Naive B cell (primary cell): ENCODE measurements at places on chromosomes 11 and 22.

- H3K27me3 ChIP-seq, result peaks cover 19% of the 10 kb centered on the region
- peaks cover 7% of the 10 kb centered on the region for H3K4me1 ChIP-seq
- no peaks in the 10 kb centered on the region for H3K36me3 ChIP-seq
- no peak for DNase-seq
- H3K4me3 ChIP-seq, result no peak overlapping the region
Measured at GRCh38 chr11:61698173-61698948, 18.2 kb downstream of the DAGLA start.

DNA sequence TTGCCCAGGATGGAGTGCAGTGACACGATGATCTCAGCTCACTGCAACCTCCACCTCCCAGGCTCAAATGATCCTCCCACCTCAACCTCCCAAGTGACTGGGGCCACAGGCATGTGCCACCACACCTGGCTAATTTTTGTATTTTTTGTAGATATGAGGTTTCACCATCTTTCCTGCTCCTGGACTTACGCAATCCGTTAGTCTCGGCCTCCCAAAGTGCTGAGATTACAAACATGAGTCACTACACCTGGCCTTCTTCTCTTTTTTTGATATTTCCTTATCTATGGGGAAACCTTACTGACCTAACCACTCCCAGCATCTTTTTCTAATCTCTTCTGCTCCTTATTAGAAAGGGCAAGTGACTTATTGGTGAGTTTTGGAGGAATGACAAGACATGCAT is 121.7 kb upstream of the CHORDC1 start:
- no peak overlapping the region for H3K4me3 ChIP-seq
- H3K27ac ChIP-seq, result no peak overlapping the region
- H3K4me1 ChIP-seq, result no peaks in the 10 kb centered on the region

DNA sequence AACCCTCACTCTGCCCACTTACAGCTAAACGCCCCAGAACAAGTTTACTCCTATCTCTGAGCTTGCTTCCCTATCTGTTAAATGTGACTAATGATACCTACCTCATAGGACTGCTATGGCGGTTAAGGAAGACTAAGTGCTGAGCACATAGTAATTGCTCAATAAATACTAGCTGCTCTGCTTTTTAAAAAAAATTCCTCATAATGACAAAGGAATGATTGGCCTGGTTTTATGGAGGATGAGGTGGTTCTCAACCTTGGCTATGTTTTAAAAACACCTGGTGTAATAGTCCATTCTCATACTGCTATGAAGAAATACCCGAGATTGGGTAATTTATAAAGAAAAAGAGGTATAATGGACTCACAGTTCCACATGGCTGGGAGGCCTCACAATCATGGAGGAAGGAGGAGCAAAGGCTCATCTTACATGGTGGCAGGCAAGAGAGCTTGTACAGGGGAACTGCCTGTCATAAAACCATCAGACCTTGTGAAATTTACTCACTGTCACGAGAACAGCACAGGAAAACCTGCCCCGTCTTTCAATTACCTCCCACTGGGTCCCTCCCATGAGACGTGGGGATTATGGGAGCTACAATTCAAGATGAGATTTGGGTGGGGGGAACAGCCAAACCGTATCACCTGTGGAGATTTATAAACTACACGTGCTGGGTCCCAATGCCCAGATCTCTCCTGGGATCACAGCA is 127.2 kb upstream of the SYT13 start:
- no peak overlapping the region for H3K27ac ChIP-seq
- H3K4me1 ChIP-seq, result no peaks in the 10 kb centered on the region
- no peak for DNase-seq
- no peaks in the 10 kb centered on the region for H3K36me3 ChIP-seq

GRCh38 chr11:35946766-35947165 is 2.9 kb downstream of the LDLRAD3 start:
- H3K27ac ChIP-seq, result no peak overlapping the region
- H3K4me1 ChIP-seq, result peaks cover 11% of the 10 kb centered on the region
- no peaks in the 10 kb centered on the region for H3K36me3 ChIP-seq
- H3K27me3 ChIP-seq, result peaks cover 72% of the 10 kb centered on the region

DNA sequence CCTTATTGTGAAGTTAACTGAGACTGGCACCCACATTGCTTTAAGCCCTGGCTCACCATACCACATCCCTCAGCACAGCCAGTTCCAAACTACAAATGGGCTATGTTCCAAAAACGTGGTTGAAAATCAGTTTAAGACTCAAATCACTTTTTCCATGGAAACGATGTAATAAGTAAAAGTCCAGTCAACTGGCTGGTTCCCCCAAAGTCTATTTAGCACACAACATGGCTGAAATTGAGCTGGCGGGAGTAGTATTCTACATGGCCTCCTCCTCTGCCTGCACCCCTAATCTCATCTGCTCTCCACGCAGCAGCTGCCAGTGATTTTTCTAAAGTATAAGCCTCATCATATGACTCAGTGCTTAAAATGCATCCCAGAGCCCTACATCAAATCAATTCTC is 40.9 kb upstream of the BIRC3 start:
- no peak for DNase-seq
- H3K4me3 ChIP-seq, result no peak overlapping the region
- H3K27ac ChIP-seq, result no peak overlapping the region
- peaks cover 5% of the 10 kb centered on the region for H3K4me1 ChIP-seq

DNA sequence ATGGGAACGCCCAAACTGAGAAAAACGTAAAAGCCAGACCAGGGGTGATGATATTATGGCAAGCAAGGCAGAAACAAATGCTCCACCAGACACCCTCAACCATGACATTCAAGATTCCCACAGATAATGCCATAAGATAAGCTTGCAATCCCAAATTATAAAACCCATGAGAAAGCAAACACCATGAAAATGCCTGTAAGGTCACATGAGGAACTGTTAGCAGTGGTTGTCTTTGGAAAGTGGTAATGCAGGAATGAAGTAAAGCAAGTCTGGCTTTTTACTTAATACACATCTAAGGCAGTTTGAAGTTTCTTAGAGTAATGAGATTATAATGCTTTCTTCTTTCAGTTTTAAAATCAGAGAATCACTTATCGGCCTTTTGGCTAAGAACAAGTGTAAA is 111.0 kb downstream of the MN1 start:
- H3K4me1 ChIP-seq, result no peaks in the 10 kb centered on the region
- H3K27me3 ChIP-seq, result peaks cover 4% of the 10 kb centered on the region
- H3K36me3 ChIP-seq, result no peaks in the 10 kb centered on the region
- no peak overlapping the region for H3K4me3 ChIP-seq

GRCh38 chr11:101061606-101062005 is 68.0 kb downstream of the PGR start:
- H3K4me3 ChIP-seq, result no peak overlapping the region
- H3K27me3 ChIP-seq, result no peaks in the 10 kb centered on the region
- H3K27ac ChIP-seq, result no peak overlapping the region
- no peak for DNase-seq
- H3K4me1 ChIP-seq, result no peaks in the 10 kb centered on the region

GRCh38 chr11:123742031-123742723 is 717 bp upstream of the ZNF202 start:
- no peaks in the 10 kb centered on the region for H3K36me3 ChIP-seq
- peak overlapping the region; percentile 96 for H3K4me3 ChIP-seq
- H3K27me3 ChIP-seq, result peaks cover 24% of the 10 kb centered on the region
- no peak for DNase-seq
- peak overlapping the region; percentile 90 for H3K27ac ChIP-seq
- H3K4me1 ChIP-seq, result peaks cover 33% of the 10 kb centered on the region

DNA sequence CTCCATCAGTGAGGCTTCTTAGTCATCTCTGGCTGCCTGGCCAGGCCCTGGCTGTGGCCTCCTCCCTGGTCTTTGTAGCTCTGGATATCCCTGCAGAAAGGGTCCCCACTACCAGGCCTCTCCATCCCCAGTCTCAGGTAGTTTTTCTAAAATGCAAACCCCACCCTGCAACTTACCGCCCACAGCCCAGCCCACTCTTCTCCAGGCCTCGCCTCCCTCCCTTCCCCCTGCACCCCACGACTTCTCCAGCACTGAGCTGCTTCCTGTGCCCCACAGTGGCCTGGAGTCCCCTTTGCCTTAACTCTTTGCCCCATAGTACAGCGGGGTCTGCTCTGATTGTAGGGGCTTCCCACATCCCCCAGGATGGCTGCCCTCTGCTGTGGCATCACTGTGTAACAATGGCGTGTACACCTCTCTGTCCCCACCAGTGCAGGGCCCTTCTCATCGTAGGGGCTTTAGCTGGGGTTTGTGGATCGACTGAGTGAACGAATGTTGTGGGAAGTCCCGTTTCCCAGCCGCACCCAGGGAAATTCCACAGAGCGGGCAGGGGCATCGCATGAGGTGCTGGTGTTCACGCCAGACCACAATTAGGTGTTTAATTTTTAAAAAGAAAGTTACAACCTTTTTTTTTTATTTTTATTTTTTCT is 111.6 kb downstream of the BCR start:
- no peak overlapping the region for H3K4me3 ChIP-seq
- no peak overlapping the region for H3K27ac ChIP-seq
- DNase-seq, result no peak
- peaks cover 16% of the 10 kb centered on the region for H3K36me3 ChIP-seq

DNA sequence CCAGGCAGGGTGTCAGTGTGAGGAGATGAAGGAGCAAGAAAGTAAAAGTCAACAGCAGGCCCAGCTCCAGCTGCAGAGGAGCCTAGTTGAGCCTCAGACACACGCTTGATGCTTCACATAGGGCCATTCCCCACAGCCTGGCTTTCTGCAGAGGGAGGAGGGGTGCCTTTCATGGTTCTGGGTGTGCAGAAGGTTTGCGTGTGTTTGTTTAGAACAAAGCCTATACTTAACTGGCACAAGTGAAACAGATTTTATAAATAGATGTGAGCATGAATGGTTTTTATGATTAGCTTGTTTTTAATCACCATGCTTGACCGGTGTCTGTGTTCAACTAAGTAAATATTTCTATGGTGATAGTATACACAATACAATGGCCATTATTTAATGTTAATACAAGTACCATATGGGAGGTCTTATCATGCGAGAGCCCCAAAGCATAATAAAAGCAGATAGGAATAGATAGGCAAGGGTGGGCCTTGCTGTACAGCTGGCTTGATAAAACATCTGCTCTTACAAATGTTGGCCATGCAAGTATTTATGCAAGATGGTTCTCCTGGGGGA is 290.2 kb downstream of the ETS1 start:
- H3K4me3 ChIP-seq, result no peak overlapping the region
- H3K27me3 ChIP-seq, result no peaks in the 10 kb centered on the region
- H3K36me3 ChIP-seq, result no peaks in the 10 kb centered on the region
- H3K4me1 ChIP-seq, result peaks cover 86% of the 10 kb centered on the region
- peak overlapping the region; percentile 90 for H3K27ac ChIP-seq

DNA sequence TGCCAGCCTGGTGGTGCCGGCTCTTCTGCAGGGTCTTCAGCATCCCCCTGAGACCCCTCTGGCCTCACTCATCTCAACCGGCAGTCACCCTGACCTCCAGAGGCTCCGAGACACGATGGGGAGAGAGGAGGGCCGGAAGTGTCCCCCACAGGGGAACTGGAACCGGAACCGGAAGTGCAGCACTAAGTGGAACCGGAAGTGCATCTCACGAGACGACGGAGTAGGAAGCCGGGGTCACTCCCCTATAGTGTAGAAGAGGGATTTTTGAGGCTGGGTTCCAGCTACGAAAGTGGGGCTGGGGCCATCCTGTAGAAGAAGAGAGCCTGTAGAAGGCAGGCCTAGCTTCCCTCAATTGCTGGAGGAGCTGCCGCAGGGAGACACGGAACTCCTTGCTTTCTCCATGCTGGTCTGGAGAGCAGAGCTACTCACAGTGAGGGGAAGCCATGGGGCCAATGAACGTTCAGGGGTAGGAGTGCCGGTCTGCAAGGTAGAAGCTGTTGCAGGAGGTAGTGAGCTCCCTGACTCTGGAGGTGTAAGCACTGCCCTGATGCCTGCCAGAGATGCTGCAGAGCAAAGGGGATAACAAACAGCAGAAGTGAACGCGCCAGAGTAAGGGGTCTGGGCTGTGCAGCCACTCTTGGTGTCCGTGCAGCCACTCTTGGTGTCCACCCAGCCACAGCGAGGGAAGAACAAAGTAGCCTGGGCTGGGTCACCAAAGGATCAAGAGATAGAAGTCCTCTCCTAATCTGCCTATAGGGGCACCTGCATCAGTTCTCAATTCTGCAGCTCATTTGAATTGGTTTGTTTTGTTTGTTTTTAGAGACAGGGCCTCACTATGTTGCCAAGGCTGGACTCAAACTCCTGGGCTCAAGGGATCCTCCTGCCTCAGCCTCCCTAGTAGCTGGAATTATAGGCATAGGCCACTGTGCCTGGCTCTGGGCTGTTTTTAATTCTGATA is 21.9 kb downstream of the SCUBE1 start:
- no peaks in the 10 kb centered on the region for H3K36me3 ChIP-seq
- no peak for DNase-seq
- no peak overlapping the region for H3K27ac ChIP-seq
- H3K4me1 ChIP-seq, result peaks cover 6% of the 10 kb centered on the region
- peak overlapping the region; percentile 23 for H3K4me3 ChIP-seq

DNA sequence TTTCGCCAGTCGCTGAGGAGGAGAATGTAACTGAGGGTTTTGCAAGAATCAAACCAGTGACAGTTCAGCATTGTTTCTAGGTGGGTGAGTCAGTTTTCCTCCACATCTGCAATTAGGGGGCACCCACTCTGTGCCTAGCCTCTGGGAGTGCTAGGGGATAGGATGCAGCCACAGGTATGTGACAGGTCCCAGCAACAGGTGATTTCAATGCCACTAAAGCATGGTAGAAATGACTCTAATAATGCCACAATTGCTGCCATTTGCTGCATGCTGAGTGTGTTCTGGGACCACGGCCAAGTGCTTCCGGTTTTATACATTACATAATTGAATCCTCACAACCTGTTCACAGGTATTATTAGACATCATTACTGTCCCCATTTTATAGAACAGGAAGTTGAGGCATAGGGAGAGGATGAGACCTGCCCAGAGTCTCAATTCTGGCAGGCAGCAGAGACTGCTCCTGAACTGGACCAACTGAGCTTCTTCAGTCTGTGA is 556 bp downstream of the CRYBB2 start:
- no peak overlapping the region for H3K4me3 ChIP-seq
- DNase-seq, result no peak
- H3K4me1 ChIP-seq, result no peaks in the 10 kb centered on the region

- DNase-seq, result no peak
- peak overlapping the region; percentile 23 for H3K27ac ChIP-seq
- H3K27me3 ChIP-seq, result no peaks in the 10 kb centered on the region
- H3K4me1 ChIP-seq, result peaks cover 26% of the 10 kb centered on the region
- no peak overlapping the region for H3K4me3 ChIP-seq
- peaks cover 29% of the 10 kb centered on the region for H3K36me3 ChIP-seq
Measured at GRCh38 chr22:50208939-50209892, 8.4 kb downstream of the SELENOO start.

- H3K4me3 ChIP-seq, result no peak overlapping the region
- DNase-seq, result no peak
- H3K27me3 ChIP-seq, result peaks cover 16% of the 10 kb centered on the region
- H3K36me3 ChIP-seq, result no peaks in the 10 kb centered on the region
Measured at GRCh38 chr22:44464000-44464399, 34.0 kb downstream of the RTL6 start.

- H3K27me3 ChIP-seq, result no peaks in the 10 kb centered on the region
- H3K27ac ChIP-seq, result peak overlapping the region; percentile 95
- H3K4me1 ChIP-seq, result peaks cover 52% of the 10 kb centered on the region
- no peaks in the 10 kb centered on the region for H3K36me3 ChIP-seq
Measured at GRCh38 chr11:128399251-128400121, 187.9 kb downstream of the ETS1 start.
